ENCODE measurements at places on chromosomes 1 and 21. TPM values are rescaled to one million over a fixed set of nuclear protein-coding genes. Genes with fewer than 3 reads are reported as not detected.

Gene IL20
- total RNA-seq, result not detected

Gene CYP4X1
- total RNA-seq, result 0.17 TPM

Gene UBE2U
- total RNA-seq, result not detected

Gene OR2T33
- not detected for total RNA-seq

Gene HSPB7
- total RNA-seq, result not detected

Measured in neural progenitor cell (in vitro differentiated cells).